ENCODE measurements at places on chromosomes 3 and 15.

DNA sequence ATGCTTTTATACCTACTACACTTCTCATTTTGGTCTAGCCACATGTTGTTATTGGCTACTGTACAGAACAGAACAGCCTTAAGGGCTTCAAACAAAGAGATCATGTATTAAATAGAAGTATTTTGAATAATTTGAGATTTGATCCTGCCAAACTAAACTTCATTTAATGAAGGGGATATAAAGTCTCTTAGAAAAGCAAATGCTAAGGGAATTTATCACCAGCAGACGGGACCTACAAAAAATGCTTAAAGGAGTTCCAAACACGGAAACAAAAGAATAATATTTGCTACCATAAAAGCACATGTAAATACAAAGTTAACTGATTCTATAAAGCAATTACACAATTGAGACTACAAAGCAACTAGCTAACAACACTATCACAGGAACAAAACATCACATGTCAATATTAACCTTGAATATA is 23.6 kb upstream of the FMN1 start:
- no peak for DNase-seq

- no peak for DNase-seq
Measured at GRCh38 chr3:30305021-30305420, 301.4 kb upstream of the TGFBR2 start.

DNA sequence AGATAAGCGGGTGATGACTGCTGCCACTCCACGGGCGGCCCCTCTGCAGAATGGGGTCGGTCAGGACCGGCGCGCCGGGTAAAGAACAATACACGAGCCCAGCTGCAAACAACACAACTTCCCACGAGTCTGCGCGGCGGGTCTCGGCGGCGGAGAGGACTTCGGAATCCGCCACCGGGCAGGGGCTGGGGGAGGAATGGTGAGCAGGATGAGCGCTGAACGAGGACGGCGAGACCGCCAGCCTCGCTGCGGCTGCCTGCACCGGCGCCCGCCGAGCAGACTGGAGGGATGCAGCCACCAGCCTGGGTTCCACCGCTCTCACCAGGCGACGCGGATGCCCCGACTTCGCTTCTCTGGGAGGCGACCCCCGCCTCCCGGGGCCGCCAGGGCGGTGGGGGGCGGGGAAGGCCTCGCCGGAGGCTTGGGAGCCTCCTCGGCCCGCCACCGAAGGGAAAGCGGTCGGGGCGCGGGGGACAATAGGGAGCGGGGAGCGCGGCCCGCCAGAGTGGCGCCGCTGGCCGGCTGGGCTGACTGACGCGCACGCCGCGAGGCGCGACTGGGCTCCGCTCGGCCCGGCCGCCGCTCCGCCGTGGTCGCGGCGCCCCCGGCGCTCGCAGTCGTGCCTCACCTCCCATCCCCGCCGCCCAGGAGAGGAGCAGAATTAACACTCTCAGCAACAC is 515 bp downstream of the ADAM10 start:
- no peak for DNase-seq

GRCh38 chr3:108305484-108306172 is 9.3 kb downstream of the HHLA2 start:
- DNase-seq, result no peak

DNA sequence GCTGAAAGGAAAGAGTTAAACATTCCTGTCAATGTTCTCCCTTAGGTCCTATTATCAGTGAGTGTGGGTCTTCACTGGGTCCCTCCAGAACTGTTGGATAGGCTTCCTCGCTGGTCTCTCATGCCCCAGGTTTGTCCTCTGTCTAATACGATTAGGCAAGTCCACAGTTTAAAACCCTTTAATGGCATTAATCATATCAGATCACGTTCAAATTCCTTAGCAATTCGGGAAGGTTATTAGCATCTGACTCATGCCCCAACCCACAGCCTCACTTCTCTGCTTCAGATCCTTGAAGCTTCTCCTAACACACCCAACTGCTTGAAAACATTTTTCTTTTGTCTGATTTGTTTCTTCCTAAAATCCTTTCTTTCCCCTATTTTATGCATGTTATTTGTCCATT is 224.3 kb upstream of the ATP10A start:
- no peak for DNase-seq

DNA sequence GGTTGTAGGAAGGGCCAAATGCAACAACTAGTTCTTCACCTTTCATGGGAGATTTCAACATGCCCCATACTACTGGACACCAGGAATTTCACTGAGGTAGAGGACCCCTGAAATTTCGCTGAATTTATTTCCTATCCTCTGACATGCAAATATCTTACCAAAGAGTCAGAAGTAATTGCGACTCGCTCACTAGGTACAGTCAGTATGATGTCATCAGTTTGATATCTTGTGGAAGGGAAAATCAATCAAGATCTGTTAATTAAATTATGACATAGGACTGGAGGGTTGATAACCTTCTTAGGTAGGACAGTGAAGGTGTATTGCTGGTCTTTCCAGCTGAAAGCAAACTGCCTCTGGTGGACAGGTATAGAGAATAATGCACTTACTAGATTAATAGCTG is 74.9 kb upstream of the TNIK start:
- no peak for DNase-seq

- DNase-seq, result no peak
Measured at GRCh38 chr3:149999421-149999820, 28.7 kb upstream of the PFN2 start.

DNA sequence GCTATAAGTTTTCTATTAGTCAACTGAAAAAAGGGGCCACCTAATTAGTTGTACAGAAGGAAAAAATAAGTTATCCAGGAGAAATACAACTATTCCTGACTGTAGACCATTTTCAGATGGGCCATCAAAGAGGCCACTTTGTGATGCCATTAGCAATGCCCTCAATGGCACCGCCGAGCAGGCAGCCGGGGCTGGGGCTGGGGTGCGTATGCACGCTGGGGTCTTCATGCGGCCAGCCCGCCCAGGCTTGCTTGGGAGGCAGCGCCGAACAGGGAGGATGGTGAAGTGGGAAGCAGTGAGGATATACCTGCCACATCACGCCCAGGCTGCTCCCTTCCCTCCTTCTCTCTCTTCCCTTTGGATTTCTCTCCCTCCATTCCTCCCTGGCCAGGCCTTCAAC is 128.4 kb downstream of the XXYLT1 start:
- no peak for DNase-seq

- DNase-seq, result no peak
Measured at GRCh38 chr15:98953968-98954367, 53.6 kb downstream of the PGPEP1L start.

- no peak for DNase-seq
Measured at GRCh38 chr3:13193320-13194284, 120.4 kb upstream of the IQSEC1 start.

- DNase-seq, result no peak
Measured at GRCh38 chr3:129068291-129068886, 7.8 kb downstream of the GP9 start.

DNA sequence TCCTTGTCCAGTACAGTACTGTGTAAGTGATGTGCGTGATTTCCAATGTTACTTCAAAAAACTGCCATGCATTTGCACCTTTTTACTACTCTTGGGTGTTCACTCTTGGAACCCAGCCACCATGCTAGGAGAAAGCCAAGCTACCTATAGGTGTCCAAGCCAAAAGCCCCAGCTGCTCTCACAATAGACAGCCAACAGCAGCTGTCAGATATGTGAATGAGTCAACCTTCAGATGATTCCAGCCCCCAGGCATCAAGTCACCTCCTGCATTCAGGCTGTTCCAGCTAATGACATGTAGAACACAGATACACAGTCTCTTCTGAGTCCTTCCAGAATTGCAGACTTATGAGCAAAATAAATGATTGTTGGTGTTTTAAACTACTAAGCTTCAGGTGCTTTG is 417.7 kb upstream of the TGFBR2 start:
- DNase-seq, result no peak

DNA sequence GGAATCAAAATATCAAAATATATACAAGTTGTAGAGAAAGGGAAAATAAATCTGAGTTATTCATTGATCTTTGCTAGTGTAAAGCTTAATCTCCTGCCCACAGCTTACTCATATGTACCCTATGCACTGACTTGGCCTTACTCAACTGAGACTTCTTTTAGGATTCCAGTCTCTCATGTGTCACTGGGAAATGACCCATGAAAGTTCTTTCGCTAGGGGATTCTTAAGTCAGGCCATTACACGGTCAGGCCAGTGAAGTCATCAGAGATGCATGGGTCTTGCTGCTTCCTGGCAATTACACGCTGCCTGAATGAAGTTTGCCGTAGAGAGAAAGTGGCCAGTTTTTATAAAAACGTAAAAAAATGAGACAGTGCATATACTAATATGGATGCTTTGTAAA is 20.7 kb upstream of the LPP start:
- no peak for DNase-seq

DNA sequence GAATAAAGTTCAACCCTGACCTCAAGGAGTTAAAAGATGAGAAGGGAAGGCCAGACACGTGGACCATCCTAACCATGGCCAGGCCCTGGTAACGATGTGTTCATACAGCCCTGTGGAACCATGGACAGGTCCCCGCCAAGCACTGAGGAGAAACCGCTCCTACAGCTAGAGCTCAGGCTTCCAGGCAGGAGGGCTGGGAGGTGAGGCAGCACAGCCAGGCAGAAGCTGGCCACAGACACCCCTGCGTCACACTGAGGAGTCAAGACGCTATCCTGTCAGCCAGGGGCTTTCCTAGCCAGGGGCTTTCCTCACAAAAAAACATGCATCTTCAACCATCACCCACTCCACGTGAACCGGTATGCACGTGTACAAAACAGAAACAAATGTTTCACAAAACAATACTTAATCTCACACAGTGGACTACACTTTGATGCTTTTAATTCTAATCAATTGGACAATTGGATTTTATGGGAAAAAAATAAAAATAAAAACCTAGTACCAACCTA is 73.2 kb downstream of the TBC1D2B start:
- no peak for DNase-seq

DNA sequence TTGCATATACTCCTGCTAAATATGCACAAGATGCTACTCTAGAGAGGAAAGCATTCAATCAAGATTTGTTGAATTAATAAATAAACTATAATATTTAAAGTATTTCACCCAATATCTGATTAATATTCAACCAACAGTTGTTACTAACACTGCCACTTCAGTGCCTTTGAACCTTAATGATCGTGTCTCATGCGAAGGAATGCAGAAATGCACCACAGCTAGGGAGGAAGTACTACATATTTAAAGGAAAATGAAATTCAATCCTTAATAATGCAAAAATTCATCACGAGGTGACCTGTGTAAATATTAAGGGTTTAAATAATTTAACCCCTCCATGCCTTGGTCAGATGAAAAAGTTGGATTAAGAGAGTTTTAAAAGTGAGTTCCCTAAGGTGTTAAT is 114.2 kb upstream of the DAZL start:
- no peak for DNase-seq

- DNase-seq, result no peak
Measured at GRCh38 chr15:52002351-52002750, 16.7 kb upstream of the MAPK6 start.

DNA sequence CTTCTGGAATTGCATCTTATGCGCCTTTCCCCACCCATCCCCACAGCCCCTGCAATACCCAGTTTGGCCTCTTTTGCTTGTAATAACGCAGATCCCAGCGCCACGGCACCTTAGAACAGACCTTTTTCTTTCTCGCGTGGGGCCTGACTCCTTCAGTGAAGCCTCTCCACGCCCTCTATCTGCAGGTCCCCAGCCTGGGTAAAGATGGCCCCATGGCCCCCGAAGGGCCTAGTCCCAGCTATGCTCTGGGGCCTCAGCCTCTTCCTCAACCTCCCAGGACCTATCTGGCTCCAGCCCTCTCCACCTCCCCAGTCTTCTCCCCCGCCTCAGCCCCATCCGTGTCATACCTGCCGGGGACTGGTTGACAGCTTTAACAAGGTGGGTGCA is 594 bp downstream of the CRELD1 start:
- no peak for DNase-seq

GRCh38 chr3:174536319-174536718 is 322.8 kb upstream of the NAALADL2 start:
- DNase-seq, result no peak
